ENCODE measurements at places on chromosomes 2 and 18. TPM values are rescaled to one million over a fixed set of nuclear protein-coding genes. Genes with fewer than 3 reads are reported as not detected.

DNA sequence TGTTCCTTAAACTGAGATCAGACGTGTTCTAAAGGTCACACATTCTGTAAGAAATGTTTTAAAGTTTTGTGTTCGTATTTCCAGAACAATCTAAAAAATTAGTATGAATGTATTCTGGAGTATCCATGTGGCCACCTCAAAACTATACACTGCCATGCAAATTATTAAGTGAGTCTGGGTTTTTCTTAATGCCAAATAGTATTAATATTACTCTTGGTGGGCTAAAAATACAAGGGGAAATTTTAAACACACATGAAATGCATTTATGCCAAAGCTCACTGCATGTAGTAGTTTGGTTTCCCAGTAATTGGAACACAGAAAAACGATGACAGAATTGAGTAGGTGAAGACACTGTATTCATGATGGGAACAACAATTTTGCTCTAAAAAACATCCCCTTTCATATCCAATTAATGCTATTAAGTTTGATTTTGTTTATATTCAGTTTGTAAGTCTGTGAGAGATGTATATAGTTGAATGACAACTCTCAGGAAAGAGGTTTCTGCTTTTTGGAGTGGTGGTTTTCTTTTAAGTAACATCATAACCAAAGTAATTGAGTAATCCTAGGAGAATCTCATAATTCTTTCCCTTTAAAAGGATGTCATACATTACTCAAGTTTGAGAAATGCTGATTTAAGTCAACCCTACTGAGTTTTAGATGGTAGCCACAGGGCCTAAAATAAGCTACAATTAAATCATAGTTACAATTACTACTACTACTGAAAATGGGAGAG, 75.7 kb upstream of the CDCA7 start:
- DNase-seq: no peak

GRCh38 chr2:212537726-212538304, 787 bp downstream of the ERBB4 start:
- no peak for DNase-seq

- DNase-seq: no peak
These were observed 1.1 kb downstream of the SCG2 start for GRCh38 chr2:223601018-223601417.

GRCh38 chr18:22739789-22740188, 193.3 kb upstream of the RBBP8 start:
- no peak for DNase-seq

Gene DNAH6
- 0.57 TPM for polyA plus RNA-seq

DNA sequence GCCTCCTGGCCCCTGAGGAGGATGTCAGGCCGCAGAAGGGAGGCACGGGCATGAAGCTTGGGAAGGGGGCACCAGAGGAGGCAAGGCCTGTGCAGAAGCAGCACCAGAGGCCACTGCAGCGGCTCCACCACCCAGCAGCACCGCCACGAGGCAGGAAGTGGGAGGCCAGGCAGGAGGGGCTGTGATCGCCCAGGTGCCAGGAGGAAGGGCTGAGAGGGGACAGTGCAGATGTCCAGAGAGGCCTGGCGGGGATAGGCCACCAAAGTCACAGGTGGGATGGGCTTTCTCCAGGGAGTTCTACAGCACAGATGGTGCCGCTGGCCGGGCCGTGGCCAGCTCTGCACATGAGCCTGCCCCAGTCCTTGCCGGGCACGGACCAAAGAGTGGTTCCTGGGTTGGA, 6.0 kb upstream of the ALPI start:
- no peak for DNase-seq

Gene DSC3
- polyA plus RNA-seq: 16.8 TPM

GRCh38 chr2:174693344-174693743, 70.9 kb downstream of the CHRNA1 start:
- DNase-seq: no peak

DNA sequence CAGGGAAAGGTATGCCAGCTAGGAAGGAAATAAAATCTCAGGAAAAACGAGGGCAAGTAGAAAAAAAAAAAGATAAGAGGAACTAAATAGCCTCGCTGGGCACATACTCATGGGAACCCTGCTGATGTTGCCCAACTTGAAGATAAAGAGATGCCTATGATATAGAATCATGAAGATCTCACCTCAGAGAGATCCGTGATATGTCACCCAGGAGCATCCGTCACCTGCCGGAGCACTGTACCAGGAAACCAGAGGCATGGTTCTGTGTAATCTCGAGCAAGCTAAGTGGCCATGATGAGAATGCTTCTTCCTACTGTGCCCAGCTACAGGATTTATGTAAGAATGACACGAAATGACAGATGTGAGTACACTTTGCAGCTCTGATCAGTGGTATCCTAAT, 40.0 kb downstream of the CYP1B1 start:
- DNase-seq: no peak
